Foreskin fibroblast (primary cell): ENCODE measurements at places on chromosomes 5 and 9.

DNA sequence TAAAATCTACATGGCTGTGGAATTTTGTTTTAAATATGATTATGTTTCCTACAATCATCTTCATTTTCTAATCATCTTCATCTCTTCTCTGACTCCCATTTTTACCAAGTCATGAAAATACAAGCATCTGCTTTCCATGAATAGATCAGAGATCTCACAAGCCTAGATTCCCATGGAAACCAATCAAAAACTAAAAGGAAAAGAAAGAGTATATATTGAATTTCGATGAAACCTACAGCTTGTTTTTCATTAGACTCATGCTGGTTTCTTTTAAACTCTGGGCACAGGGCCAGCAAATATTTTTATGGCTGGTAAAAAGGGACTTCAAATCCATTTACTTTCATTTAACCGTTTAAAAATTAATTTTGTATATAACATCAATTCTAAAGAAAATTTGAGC, 51.2 kb downstream of the INVS start:
- DNase-seq, result peak; percentile 37

- no peak for DNase-seq
Observed at GRCh38 chr9:13450723-13451122, 171.2 kb upstream of the MPDZ start.

DNA sequence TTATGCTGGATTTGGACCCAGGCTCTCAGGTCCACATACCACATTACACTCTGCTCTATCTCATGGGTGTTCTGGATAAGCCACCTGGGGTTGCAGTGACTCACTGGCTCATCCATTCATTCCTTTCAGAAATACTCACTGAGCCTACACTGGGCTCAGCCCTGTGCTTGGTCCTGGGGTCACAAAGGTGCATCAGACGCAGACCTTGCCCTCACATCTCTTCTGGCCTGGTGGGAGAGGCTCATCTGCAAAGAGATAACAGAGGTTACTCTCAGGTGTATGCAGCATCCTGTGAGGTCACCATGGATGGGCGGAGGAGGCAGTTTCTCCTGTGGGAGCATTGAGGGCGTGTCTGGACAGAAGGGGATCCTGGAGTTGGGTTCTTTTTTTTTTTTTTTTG, 12.1 kb downstream of the CDHR2 start:
- DNase-seq, result no peak

- DNase-seq, result peak; percentile 71
Observed at GRCh38 chr9:125659954-125660353, 47.1 kb downstream of the MAPKAP1 start.

DNA sequence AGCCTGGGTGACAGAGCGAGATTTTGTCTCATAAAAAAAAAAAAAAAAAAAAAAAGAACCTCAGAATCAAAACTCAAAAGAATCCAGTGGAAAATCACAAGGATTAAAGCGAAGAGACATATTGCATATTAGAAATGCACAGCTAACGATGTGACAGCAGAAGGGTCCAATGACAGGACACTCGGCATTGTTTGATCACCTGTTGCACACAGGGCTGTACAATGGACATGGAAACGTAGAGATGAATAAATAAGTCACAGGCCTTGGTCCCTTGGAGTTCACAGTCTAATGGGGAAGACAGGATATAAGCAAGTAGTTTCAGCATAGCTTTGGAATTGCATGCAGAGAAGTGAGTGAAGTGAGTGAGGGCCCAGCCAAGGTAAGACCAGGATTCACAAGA, 25.9 kb upstream of the PIK3R1 start:
- DNase-seq, result no peak

GRCh38 chr5:119341452-119342349, 14.1 kb upstream of the TNFAIP8 start:
- DNase-seq, result no peak
